Dermis microvascular lymphatic vessel endothelial cell (primary cell): ENCODE measurements at places on chromosomes 1 and 21.

- no peak for DNase-seq
Observed at GRCh38 chr1:74368335-74368734, 133.1 kb downstream of the TNNI3K start.

- no peak for DNase-seq
Observed at GRCh38 chr1:71424536-71424935, 343.7 kb upstream of the ZRANB2 start.

- no peak for DNase-seq
Observed at GRCh38 chr1:37755951-37756560, 8.9 kb downstream of the EPHA10 start.

DNA sequence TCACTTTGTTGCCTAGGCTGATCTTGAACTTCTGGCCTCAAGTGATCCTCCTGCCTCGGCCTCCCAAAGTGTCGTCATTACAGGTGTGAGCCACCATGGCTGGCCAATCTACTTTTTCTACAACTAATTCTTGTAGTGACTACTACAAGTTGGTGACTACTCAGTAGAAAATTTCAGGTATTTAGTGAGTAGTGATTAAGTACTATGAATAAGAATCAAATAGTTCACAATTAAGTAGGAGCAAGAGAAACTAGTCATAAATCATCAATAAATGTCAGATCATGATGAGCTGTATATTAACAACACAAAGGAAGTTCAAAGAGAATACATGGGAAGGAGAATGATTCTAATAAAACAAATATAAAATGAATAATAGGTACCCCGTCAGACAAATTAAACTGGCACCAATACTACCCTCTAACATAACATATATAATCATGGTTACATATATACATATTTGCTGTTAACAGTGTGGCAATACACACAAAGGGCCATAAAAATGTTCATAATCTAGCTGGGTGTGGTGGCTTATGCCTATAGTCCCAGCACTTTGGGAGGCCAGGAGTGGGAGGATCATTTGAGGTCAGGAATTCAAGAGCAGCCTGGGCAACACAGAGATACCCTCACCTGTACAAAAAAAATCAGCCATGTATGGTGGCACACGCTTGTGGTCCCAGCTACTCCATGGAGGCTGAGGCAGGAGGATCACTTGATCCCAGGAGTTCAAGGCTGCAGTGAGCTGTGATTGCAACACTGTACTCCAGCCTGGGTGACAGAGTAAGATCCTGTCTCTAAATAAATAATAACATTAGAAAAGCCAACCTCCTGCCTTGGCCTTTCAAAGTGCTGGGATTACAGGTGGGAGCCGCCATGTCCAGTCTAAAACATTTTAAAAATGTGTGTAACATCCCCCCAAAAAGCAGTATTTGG lies 19.1 kb downstream of the YY1AP1 start:
- no peak for DNase-seq

DNA sequence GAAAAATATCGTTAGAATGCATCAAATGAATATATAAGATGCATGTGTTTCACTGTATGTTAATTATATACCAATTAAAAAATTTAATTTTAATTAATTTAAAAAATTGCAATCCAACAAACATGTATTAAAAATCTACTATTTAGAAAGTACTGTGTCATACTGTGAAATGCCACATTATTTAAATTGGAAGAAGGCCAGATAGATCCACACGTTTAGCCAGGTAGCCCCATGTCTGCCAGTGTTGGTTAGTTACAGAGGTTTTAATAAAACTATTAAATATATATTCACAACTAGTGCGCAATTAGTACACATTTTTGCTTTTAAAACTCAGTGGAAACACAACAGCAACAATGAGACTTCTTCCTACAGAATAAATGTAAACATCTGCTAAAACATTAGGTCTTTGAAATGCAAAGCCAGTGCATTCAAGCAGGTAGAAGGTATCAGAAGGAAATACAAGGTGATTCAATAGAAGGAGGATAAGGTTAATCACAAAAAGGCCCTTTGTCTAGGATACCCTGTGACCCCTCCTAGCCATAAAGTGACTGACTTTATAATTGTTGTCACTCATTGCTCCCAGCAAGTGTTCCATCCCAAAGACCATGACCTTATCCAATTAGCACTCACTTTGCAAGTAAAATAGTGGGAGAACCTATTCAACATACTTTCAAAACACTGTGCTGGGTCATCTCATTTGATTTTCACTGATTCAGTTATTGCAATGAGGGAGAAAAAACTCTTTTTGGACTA lies 211.5 kb downstream of the TTLL7 start:
- no peak for DNase-seq

DNA sequence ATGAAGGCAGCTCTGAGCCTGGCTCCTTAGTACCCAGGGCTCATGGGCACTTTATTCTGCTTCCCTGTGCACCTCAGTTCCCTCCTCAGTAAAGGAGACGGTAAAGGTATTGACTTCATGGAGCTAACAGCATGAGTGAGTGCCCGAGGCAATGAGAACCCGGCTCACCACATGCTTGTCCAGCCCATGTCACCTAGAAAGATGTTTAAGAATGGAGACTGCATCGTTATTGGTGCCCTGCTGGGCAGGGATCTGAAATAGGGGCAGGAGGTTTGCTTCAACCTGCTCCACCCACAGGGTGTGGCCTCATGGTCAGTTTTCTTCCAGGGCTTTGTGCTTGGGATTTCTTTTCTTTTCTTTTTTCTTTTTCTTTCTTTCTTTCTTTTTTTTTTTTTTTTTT lies 7.0 kb upstream of the KCNE1 start:
- DNase-seq = no peak

- DNase-seq = no peak
Observed at GRCh38 chr1:201021630-201022492, 1.7 kb downstream of the KIF21B start.

DNA sequence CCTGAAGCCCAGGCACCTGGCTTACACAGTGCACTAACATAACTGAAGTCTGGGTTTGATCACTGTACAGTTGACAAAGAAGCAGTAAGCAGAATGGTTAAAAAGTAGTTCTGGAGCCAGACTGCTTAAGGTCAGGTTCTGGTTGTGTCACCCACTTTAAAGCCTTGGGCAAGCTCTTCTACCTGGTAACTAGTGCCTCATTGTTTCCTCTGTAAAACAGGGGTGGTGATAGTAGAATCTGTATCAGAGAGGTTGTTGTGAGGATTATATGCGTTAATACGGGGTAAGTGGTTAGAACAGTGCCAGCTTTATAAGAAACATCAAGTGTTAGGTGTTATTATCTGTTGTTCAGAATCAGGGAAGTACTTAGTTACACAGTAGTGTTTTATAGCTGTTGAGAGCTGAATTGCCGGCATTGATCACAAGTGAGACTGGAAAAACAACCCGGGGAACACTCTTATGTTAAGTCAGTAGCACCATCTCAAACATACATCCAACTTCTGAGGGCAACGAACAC lies 3.7 kb downstream of the BACH1 start:
- no peak for DNase-seq

GRCh38 chr1:14800500-14801076 lies 202.1 kb downstream of the KAZN start:
- DNase-seq = no peak

- DNase-seq = no peak
Observed at GRCh38 chr1:161164901-161165610, 1.2 kb upstream of the PPOX start.

- no peak for DNase-seq
Observed at GRCh38 chr1:207407655-207408260, 46.4 kb upstream of the CR2 start.

- peak; percentile 8 for DNase-seq
Observed at GRCh38 chr1:110292031-110292741, 47.0 kb upstream of the RBM15 start.

- peak; percentile 96 for DNase-seq
Observed at GRCh38 chr1:24705260-24706073, 39.8 kb upstream of the CLIC4 start.

GRCh38 chr1:160103658-160104408 lies 5.4 kb upstream of the IGSF8 start:
- no peak for DNase-seq

GRCh38 chr1:231497629-231498152 lies 30.8 kb upstream of the TSNAX start:
- no peak for DNase-seq

GRCh38 chr1:43293896-43294760 lies 6.7 kb upstream of the TIE1 start:
- DNase-seq = peak; percentile 26

- no peak for DNase-seq
Observed at GRCh38 chr1:226948996-226949395, 8.9 kb downstream of the COQ8A start.
